ENCODE measurements at places on chromosomes 3 and 15.

GRCh38 chr3:84125760-84126159 lies 833.0 kb upstream of the CADM2 start:
- DNase-seq = no peak

DNA sequence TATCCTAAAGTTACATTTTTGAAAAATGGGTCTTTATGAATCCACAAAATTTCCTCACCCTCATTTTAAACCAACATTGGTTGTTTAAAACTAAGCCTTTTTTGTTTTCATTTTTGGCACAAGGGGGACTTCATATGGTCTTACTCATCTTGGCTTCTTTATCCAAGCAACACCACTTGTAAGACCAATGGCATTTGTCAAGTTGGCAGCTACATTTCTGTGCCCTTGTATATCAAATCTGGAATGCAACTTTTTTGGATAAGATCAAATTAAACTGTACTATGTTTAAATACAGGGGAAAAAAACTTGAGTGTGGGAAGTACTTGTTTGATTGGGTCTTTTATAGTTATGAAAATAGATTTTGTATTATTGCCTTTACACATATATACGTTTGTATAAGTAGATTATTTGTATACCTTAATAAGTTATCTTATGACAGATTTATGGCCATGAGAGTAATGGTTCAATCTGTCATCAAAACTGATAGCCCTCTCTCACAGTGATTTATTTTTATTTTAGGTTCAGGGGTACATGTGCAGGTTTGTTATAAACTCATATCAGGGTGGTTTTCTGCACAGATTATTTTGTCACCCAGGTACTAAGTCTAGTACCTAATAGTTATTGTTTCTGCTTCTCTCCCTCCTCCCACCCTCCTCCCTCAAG lies 43.4 kb downstream of the GPR160 start:
- no peak for DNase-seq

DNA sequence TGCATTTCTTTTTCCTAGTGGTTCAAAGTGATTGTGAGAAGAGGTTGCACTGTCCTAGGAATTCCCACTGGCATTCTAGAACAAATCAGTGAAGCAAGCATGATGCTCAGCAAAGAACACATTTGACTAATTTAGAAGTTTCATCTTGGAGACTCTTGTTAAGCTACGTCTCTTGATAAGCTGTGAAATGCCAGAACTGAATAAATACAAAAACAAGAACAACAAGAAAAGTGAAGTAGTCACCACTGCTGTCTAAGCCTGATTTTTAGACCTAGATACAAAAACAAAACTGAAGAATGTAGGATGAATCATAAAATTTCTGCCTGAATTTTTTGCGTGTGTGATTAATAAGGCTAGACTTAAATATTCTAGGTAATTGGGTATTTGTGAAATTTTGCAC lies 1162.4 kb downstream of the TUSC7 start:
- no peak for DNase-seq

DNA sequence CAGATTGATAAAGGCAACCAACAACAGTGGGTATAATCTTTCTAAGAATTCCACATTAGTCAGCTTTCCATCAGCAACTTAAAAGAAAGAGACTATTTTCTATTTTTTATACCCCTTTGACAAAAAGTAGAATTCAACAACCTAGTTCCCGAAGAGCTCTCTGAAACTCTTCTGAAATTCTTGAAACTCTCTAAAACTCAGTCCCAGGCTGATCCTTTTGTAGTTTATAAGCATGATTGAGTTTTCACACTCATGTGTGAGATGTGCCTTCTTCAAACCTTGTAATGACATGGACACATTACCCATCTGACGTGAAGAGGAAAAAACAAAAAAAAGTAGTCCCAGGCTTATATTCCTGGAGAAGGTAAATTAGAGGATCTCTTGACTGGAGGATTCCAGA lies 31.4 kb downstream of the RAF1 start:
- no peak for DNase-seq

- no peak for DNase-seq
These were observed 50.6 kb upstream of the PHLDB2 start for GRCh38 chr3:111808439-111808838.

DNA sequence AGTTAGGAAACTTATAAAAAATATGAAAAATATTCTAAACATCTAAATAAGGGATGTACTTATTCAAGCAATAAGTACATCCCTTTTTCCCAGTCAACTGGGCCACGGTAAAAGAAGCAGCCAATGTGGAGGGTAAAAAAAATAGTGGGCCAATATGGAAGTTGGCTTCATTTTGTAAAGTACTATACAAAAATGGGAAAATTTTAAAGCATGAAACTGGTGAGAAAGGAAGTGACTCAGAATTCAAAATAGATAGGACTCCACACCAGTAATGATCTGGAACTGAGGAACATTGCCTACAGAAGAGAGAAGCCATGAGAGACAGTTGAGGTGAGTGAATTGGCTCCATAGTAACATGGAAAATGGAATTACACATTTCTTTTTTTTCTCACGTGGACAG lies 108.9 kb downstream of the FNDC3B start:
- peak; percentile 79 for DNase-seq

- DNase-seq = no peak
These were observed 56.4 kb upstream of the ROBO1 start for GRCh38 chr3:79824166-79824565.

- DNase-seq = no peak
These were observed 11.9 kb downstream of the RAP2B start for GRCh38 chr3:153173758-153174516.

GRCh38 chr15:49135342-49135857 lies 20.0 kb downstream of the COPS2 start:
- no peak for DNase-seq

GRCh38 chr15:95017666-95018328 lies 786.4 kb downstream of the MCTP2 start:
- DNase-seq = no peak

DNA sequence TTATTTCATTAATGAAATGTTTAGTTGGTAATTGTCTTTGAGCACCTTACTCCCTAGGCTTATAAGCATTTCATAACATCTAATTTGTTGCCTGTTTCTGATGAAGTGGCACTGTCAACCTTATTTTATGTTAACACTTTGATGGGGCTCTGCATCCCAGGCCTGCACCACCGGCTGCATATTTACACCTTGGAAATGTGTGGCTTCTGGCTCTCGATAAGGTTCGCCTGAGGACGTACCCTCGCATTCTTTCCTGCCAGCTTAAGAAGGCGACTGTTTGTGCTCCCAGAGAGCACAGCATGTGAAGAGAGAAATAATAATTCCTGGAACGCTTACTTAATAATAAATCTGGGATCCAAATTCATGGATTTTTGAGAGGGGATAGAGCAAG lies 763.3 kb upstream of the CFAP20DC start:
- no peak for DNase-seq

DNA sequence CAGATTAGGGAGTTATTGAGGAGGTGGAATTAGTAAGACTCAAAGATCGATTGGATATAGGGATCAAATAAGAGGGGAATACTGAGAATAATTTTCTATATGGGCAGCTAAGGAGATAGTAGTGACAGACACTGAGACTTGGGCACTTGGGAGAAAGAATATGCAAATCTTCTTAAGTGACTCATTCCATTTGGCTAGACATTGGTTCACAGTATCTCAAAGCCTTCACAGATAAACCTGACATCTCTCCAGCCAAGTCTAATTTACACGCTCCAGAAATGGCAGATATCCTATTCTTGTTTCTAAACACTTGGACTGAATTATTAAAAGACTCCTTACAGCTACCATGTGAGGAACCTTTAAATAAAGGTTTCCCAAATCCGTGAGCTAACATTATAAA lies 104.6 kb upstream of the ADAMTS9 start:
- no peak for DNase-seq

DNA sequence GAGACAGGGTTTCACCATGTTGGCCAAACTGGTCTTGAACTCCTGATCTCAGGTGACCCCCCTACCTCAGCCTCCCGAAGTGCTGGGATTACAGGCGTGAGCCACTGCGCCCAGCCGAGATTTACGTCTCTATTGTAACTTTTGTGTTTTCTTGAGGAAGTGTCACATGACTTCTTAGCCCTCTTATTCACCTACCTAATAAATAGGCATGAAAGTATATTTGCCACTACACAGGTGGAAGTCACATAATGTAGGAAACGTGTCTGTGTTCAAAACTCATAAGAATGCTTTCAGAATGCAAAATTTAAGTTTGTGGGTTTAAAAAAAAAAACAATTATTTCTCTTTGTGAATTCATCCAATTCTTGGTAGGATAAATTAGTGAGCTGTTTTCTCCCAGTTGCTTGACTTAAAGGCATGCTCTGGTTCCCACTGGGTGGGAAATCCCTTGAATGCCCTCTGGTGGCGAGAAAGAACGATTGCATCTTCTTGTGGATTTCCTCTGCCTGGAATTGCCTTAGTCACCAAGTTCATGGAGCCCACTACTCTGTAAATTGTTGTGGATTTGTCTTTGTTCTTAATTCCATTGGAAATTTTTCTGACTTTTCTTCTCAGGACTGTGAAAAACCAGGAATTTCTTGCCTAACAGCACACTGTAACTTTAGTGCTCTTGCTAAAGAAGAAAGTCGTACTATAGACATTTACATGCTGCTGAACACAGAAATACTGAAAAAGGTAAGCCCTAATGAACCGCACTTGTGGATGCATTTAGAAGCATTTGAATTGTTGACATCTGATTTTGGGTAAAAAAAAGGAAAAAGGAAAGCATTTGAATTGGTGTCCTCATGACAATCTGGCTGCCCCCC lies 82.2 kb upstream of the CTDSPL start:
- DNase-seq = peak; percentile 86

DNA sequence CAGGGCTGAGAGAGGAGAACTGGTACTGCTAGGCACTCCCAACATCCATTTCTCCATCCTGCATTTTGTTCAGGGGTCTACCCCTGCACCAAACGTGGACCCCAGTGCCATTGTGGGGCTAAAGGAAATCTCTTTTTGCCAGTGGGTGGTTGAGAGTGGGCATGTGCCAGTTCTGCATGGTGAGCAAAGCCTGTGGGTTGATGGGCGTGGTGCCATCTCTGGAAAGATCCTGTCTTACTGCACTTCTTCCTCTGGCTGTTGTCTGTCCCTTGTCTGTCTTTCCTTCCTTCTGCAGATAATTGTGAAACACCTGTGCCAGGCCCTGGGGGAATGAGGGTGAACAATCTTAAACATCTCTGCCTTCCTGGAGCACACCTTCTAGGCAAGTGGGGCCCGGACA lies 1.4 kb upstream of the RARRES1 start:
- no peak for DNase-seq

DNA sequence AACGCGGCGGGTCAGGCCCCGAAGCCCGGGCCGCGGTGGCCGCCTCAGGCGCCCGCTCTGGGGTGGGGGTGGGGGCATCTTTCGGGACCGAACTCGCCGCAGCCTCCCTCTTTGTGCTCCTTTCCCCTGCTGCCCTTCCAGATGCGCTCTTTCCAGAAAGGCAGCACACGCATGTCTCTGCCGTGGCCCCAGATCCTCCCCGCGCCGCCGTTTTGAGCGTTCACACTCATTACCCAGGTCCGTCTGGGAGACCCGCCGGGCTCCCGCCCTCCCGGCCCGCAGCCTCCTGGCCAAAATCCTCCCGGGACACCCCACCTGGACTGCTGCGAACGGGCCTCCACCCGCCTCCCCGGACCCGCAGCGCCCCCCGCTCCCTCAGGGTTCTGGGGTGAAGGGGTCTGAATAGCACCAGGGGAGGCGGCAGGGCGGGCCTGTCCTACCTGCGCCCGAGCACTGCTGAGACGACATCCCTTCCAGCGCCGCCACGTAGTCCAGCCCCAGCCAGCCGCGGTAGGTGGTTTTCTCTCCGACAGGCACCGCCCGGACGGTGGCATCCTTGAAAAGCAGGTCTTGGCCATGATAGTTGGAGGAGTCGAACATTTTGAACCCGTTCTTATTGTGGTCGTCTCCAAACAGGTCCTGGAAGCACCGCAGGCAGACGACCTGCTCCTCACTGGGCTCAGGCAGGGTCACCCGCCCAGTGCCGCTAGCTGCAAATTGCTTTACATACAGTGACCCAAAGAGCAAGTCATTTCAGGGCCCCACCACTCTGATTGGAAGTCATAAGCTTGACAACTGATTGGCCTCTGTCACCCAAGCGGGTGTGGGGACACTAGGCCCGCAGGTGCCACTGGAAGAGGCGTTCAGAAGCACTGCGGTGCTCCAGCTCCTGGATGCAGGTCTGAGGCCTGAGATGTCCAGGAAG lies 25.9 kb downstream of the MELTF start:
- peak; percentile 14 for DNase-seq

GRCh38 chr3:178137206-178137605 lies 399.0 kb upstream of the KCNMB2 start:
- no peak for DNase-seq

DNA sequence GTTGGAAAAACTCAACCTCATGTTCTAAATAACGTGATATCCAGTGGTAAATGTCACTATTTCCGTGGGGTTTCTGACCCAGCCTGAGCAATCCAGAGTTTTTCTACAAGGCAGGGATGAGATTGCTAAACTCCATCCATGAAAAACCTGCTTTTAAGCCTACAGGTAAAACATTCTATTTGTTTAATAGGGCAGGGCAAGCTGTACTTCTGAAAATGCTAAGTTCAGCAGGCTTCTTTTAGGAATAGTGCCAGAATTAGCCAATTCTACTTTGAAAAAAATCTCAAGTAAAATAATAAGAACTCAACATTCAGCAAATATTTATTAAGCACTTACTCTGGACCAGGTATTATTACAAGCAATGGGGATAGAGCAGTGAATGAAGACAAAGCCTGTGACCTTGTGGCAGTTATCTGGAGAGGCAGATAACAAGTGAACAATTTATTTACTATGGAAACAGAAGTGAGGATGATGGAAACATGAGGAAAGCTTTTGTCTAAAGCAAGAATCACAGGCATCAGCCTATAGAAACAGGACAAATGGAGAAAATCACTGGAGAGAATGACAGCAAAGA lies 13.3 kb downstream of the RPSA start:
- no peak for DNase-seq

DNA sequence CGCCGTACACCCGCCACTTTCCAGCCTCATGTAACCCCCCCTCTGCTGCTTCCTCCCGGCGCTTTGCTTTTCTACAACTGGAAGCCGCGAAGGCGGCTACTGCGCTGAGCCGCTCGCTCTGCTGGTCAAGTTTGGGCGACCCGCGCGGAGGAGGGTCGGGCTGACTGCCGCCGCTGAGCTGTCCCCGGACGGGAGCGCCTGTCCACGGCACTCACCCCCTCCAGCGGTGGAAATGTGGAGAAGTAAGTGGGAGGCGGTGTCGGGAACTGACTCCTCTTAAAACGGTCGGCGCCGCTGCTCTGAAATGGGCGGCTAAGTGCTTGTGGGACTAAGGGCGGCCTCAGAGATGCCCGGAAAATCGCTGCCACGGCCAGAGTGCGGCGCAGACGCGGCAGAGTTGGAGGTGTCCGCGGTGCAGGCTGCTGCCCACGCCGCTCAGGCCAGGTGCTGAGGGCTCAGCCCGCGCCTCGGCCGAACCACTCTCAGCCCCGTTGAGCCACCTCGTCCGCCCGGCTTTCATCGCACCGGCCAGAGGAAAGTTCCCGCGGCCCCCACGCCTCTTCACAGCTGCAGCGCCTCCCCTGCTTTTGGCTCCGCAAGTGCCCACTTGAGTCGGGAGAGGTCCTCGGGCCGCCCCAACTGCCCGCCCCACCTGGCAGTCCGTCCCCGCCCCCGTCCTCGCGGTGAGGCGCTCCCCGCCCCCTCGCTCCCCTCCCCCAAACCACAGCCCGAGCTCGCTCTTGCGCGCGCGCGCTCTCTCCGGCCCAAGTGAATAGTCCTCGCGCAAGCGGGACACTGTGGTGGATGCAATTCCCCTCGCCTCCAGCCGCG lies at the start of gene EPHA6:
EPHA6 (plus strand) TSS at position 775 of the 831 bp plus-strand sequence.
- DNase-seq = peak; percentile 21

Data from suppressor macrophage treated with lipopolysaccharide for 4 hours (primary cell).